ENCODE measurements at places on chromosomes 16 and 17.

GRCh38 chr16:82016964-82017363 lies 5.7 kb upstream of the SDR42E1 start:
- DNase-seq: no peak
- H3K27ac ChIP-seq: no peak overlapping the region
- H3K27me3 ChIP-seq: no peaks in the 10 kb centered on the region
- no peak overlapping the region for H3K4me3 ChIP-seq
- no peaks in the 10 kb centered on the region for H3K36me3 ChIP-seq
- peaks cover 10% of the 10 kb centered on the region for H3K4me1 ChIP-seq

DNA sequence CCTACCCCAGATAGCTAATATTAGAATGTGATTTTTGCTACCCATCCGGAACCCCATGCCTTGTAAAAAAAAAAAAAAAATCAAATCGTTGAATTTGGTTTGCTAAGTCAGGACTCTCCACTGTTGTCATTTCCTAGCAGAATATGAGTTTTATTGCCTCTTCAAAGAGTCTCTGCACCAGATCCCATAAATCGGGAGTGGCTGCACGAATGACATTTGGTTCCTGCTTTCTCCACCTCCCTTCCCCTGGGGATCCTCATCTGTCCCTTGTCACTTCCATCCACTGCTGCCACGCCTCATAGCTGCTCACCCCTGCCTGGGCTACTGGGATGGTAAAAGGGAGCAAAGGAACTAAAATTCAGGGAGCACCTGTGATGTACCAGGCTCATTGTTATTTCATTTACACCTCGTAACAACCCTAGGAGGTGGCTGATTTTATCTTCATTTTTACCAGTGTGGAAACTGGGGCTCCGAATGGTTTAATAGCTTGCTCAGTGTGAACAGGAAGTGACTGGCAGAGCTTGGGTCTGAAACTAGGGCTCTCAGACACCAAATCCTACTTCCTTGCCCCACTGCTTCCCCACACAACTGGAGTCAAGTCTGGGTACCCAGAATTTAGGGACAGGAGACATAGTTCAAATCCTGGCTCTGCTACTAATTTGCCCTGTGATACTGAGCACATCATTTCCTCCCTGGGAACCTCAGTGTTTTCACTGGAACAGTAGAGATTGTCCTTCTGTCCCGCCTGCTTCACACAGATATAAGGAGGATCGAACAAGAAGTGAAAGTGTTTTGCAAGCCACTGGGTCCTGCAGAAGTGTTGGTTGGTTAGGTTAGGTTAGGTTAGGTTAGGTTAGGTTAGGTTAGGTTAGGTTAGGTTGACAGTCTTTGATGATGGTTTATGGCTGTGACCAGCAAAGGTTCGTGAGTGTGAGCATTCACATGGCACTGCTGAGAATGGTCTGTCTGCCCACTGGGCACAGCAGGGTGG lies 585 bp upstream of the KRT36 start:
- no peak for DNase-seq
- H3K27ac ChIP-seq: peak overlapping the region; percentile 23
- no peaks in the 10 kb centered on the region for H3K27me3 ChIP-seq
- H3K36me3 ChIP-seq: no peaks in the 10 kb centered on the region
- H3K4me3 ChIP-seq: no peak overlapping the region

DNA sequence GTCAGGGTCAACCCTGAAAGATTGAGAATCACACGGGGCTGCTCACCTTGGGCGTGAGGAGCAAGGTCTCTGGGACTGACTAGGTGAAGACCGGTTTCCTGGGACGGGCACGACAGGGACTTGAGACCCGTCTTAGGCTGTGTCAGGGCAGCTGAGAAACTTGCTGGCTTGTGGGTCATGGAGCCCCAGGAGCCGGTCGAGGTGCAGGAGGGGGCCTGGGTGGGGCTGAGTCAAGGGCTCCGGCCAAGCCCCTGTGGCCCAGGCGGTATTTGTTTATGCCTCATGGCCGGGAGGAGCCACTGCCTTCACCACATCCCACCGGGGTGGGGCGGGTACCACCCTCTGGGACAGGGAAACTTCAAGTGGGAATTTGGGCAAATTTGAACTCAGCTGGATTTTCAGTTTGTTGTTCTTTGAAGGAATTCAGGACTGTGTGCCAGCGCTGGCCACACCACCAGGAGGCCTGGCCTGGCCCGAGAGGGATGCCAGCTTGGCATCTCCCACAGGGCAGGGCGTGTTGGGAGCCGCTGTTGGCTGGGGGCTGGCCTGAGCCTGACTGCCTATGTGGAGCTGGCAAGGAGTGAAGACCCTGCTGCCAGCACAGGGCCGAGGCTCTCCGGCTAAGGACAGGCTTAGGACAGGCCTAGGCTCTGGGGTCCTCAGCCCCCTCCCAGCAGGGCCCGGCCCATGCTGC lies 116.1 kb downstream of the METRNL start:
- peak overlapping the region; percentile 93 for H3K27ac ChIP-seq
- no peak overlapping the region for H3K4me3 ChIP-seq
- no peaks in the 10 kb centered on the region for H3K27me3 ChIP-seq

DNA sequence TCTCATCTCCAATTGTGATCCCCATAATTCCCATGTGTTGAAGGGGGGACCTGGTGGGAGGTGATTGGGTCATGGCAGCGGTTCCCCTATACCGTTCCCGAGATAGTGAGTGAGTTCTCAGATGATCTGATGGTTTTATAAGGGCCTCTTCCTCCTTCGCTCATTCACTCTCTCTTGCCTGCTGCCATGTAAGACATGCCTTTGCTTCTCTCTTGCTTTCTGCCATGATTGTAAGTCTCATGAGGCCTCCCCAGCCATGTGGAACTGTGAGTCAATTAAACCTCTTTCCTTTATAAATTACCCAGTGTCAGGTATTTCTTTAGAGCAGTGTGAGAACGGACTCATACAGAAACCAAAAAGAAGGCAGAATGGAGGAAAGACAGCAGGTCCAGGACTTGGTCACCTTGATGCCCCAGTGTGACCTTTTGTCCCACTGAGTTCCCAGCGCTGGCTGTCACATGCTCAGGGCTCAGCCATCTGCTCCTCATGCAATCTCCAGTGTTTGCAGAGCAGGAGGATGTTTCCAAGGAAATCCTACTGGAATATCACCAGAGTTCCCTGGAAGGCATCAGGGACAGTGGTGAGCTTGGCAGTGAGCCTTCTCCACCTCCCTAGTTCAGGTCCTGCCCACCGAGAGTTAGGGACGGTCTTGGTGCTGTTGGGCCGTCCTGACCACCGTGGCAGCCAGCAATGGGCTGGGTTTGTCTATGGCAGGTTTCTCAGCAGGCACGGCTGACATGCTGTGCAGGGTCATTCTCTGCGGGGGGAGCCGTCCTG lies 96.7 kb downstream of the SEC14L1 start:
- H3K36me3 ChIP-seq: no peaks in the 10 kb centered on the region
- no peak for DNase-seq
- H3K4me3 ChIP-seq: no peak overlapping the region
- no peaks in the 10 kb centered on the region for H3K27me3 ChIP-seq

DNA sequence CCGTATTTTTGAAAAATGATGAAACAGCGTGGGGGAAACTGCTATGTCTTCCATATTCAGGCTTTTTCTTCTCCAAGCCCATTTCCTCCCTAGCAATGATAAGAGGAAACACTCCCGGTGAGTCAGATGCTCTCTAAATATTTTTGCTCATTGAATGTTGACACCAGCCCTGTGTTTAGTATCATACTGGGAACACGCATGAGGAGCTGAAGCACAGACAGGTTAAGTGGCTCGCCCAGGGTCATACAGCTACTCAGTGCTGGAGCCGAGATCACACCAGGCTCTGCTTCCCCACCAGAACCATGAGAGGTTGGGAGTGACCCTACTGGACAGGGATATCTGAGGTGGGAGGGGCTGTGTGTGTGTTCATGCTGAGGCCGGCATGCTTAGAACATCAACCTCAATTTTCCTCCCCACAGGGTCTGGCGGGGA lies 37.8 kb upstream of the ADGRG1 start:
- H3K36me3 ChIP-seq: no peaks in the 10 kb centered on the region
- no peak for DNase-seq
- no peaks in the 10 kb centered on the region for H3K27me3 ChIP-seq
- peaks cover 10% of the 10 kb centered on the region for H3K4me1 ChIP-seq

GRCh38 chr16:84614968-84615813 lies 2.7 kb downstream of the COTL1 start:
- no peaks in the 10 kb centered on the region for H3K36me3 ChIP-seq
- peak overlapping the region; percentile 15 for H3K27ac ChIP-seq
- peaks cover 39% of the 10 kb centered on the region for H3K4me1 ChIP-seq
- DNase-seq: no peak
